ENCODE measurements at places on chromosomes 2 and 18.

DNA sequence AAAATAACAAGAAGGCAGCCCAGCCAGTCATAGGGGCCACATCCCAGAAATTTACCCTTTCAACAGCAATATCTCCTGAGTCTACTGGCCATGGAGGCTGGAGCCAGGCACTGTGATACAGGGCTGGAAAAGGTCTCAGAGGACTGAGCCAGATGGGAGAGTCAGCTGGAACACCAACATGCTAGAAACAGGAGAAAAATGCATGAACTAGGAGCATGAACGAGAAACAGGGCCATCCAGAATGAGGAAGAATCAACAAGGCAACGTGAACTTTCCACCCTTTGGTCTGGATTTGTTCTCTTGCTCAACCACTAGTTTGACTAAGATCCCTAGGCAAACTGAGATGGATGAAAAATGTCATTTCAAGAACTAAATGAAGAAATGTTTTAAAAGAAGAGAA lies 13.1 kb downstream of the PID1 start:
- no peak for DNase-seq

GRCh38 chr2:37364351-37364750 lies 19.9 kb downstream of the QPCT start:
- no peak for DNase-seq

DNA sequence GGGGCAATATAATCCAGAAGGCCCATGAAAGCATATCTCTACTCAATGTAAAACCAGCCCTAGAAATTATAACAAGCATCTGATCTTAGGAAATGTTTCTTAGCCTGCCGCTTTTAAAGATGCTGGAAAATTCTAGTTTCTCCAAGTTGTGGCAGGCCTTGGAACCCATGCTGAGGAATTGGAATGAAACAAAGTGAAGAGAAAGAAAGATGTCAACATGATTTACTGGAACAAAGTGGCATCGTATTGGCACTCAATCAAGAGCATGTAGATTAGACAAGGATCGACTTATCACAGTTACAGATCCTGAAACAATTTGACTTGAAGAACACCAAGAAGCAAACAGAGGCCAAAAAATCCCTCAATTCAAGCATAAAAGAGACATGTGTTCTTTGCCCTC lies 28.7 kb downstream of the CNTNAP5 start:
- DNase-seq, result no peak

- no peak for DNase-seq
Measured at GRCh38 chr2:133193544-133194361, 374.5 kb downstream of the NCKAP5 start.

DNA sequence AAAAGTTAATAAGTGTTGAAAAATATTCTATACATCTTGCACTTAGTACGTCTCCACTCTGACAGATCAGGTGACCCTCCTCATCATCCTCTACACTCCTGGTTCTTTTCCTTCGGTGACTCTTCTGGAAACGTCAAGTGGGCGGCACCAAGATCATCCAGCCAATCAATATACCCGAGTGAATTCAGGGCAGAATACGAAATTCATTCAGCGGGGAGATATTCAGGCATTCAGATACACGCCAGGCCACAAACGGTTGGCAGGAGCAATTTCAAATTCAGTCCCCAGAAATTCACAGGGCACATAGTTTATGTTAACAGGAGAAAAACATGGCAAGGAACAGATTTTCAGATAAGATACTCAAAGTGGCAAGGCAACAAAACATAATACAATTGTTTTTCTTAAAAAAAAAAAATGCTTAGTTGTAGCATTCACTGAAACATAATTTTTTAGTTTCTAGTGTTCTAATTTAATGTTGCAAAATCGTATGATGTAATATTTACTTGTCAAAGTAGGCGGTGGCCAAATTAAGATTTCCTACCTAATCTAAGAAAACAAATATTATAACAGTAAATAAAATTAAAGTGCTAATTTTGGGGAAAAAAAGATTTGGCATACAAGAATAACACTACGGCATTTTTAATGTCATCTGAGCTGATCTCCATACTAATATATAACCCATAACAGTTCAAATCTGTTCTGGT lies 4.2 kb downstream of the CLK1 start:
- DNase-seq, result peak; percentile 67

GRCh38 chr18:36403896-36404820 lies 106.6 kb downstream of the FHOD3 start:
- no peak for DNase-seq

GRCh38 chr2:238528953-238529781 lies 102.4 kb downstream of the ASB1 start:
- DNase-seq, result no peak

- no peak for DNase-seq
Measured at GRCh38 chr18:25167612-25168410, 184.2 kb downstream of the ZNF521 start.

DNA sequence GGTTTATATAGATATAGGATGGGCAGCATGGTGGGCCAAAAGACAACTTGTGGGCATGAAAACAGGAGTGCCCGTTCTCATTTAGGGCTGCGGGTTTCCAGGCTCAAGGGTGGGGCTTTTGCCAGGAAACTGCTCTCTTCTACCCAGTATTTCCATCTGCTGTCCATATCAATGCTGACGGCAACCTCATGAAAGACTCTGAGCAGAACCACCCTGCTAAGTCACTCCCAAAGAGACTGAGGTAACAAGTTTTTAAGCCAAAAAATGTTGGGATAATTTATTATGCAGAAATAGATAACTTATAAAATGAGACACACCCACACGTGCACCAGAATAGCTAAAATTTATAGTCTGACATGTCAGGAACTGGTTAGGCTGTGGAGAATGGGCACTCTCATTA lies 36.1 kb upstream of the MPPE1 start:
- no peak for DNase-seq

DNA sequence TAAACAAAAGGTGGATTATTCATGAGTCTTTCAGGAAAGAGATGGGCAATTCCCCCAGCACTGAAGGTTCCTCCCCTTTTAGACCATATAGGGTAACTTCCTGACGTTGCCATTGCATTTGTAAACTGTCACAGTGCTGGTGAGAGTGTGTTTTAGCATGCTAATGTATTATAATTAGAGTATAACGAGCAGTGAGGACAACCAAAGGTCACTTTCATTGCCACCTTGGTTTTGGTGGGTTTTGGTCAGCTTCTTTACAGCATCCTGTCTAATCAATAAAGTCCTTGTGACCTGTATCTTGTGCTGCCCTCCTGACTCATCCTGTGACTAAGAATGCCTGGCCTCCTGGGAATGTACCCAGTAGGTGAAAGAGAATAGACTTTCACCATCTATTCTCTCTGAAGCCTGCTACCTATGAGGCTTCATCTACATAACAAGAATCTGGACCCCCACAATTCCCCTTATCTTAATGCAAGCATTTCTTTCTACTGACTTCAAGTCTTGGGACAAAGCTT lies 148.7 kb downstream of the CABLES1 start:
- peak; percentile 30 for DNase-seq

DNA sequence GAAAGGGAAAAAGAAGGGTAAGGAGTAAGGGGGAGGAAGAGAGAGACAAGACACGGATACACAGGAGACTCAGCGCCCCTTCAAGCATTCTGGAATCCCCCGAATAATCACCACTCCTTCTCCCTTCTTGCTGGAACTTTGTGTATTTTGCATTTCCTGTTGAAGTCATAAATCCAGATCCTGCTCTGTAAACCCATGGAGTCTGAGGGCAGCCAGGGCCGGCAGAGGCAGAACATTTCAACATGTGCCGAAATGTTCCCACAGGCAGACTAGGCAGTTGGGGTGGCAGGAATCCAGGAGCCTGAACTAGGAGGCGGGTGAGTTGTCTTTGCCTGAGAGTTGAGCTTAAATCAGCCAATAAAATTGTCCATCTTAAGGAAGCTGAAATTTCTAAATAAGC lies 193.1 kb downstream of the SH3RF3 start:
- DNase-seq, result peak; percentile 59

- no peak for DNase-seq
Measured at GRCh38 chr2:36762764-36763490, 66.4 kb downstream of the VIT start.

DNA sequence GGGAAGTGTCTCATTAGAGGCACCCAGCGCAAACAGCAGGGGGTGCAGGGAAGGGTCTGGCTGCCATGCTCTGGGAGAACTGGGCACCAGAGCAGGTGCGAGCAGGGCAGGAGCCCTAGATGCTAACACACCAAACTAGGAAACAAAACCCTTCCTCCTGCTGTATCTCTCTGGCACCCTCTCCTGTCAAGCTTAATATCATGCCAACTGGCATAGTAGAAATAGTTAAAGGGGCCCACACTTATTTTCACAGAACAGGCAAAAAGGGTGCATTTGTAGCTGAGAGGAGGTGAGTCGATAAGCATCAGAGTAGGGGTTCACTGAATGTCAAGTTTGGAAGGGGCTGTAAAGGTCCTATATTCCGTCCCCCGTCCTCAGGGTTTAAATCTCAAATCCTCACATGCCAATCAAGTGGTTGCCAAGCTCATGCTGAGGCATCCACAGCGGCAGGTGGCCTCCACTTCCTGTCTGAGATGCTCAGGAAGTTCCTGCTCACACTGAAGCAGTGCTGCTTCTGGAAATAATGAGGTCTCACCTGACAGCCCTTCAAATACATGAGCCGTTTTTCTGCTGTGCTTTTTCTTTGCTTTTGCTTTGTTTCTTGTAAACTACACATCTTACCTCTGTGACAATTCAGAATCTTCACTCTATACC lies 14.9 kb upstream of the ACKR3 start:
- no peak for DNase-seq

- DNase-seq, result no peak
Measured at GRCh38 chr2:133415210-133415876, 152.9 kb downstream of the NCKAP5 start.

- DNase-seq, result no peak
Measured at GRCh38 chr18:36595046-36595817, 233.6 kb downstream of the TPGS2 start.

DNA sequence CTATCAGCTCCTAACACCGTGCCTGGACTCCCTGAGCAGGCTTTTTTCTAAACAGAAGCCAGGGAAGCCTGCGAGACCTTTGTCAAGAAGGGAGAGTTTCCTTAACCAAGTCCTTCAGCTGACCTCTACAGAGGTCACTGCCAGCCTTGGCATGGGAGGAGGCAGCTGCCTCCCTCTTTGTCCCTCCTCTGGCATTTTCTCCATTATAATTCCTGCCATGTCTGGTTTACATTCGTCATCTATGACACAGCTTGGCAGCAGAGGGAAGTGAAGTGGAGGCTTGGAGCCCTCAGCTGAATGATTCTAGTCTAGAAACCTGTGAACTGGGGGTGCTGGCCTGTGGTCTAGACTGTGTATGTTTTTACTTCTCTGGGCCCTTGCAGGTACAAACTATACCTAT lies 22.5 kb downstream of the LIPG start:
- no peak for DNase-seq

- no peak for DNase-seq
Measured at GRCh38 chr2:217617616-217618022, 385.2 kb downstream of the TNS1 start.

DNA sequence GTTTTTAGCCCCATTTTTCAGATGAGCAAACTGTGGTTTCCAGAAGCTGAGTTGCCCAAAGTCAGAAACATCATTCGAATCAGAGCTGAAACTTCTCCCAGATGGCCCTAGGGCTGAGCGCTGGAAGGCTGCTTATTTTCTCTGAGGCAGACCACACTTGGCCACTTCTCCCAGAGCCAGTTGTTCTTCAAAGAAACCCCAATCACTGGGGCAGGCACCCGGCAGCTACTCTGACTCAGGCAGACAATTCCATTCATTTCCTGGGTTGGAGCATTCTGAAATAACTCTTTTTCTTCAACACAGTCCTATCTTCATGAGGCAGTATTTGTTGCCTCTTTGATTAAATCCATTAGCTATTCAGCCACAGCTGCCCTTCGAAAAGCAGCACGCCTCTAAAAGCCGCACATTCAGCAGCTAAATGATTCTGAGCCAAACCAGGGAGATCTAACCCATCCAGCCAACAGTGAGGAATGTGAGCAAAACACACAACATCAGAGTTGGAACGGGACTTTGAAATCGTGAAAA lies 40.9 kb downstream of the LRATD1 start:
- DNase-seq, result no peak

- DNase-seq, result no peak
Measured at GRCh38 chr2:145116834-145117725, 597.2 kb upstream of the ZEB2 start.

- no peak for DNase-seq
Measured at GRCh38 chr2:240234503-240234951, 94.1 kb upstream of the OTOS start.

DNA sequence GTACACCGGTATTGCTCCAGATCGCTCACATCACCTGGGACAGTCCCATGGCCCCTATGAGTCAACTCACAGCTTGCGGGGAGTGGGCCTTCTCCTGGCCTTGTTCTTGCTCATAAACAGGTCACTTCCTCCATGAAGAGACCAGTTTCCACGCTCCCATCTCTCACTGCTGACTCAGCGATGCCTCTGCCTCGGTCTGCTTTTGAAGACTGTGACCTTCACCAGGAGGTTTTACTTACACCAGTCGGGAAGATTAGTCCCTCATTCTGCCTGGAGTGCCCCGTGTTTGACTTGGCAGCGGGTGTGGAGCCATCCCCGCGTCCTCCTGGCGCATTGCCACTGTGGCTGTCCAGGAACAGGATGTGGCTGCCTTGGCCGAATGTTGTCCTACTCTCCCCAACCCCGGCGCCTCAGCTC lies 159.8 kb downstream of the RHBDD1 start:
- DNase-seq, result peak; percentile 94

Data from adrenal gland (tissue), 19 donors.